HCEC 1CT (cell line): ENCODE measurements at places on chromosomes 16 and 17.
A peak's percentile ranks its signal among the peaks of the same experiment; 100 is the strongest.

DNA sequence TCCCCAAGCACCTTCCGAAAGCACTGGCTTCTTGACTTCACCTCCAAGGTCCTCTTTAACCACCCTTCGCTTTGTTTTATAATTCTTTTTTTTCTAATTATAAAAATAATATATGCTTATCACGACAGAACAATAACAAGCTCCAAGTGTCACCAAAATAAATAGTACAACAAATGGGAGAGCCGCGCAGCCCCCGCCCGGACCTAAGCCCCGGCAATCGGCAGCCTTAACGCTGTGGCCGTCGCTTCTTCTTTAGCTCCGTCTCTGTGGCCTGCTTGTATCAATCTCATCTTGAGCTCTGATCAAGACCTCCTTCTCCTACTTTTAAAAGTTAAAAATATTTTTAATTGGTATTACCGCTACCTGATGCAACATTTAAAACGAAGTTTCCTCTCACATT is 42.7 kb downstream of the CYB5D2 start:
- no peak for DNase-seq

GRCh38 chr17:48569674-48570324 is 8.4 kb downstream of the HOXB4 start:
- peak; percentile 45 for DNase-seq

GRCh38 chr17:27559506-27560481 is 71.2 kb upstream of the LGALS9 start:
- DNase-seq = peak; percentile 84

DNA sequence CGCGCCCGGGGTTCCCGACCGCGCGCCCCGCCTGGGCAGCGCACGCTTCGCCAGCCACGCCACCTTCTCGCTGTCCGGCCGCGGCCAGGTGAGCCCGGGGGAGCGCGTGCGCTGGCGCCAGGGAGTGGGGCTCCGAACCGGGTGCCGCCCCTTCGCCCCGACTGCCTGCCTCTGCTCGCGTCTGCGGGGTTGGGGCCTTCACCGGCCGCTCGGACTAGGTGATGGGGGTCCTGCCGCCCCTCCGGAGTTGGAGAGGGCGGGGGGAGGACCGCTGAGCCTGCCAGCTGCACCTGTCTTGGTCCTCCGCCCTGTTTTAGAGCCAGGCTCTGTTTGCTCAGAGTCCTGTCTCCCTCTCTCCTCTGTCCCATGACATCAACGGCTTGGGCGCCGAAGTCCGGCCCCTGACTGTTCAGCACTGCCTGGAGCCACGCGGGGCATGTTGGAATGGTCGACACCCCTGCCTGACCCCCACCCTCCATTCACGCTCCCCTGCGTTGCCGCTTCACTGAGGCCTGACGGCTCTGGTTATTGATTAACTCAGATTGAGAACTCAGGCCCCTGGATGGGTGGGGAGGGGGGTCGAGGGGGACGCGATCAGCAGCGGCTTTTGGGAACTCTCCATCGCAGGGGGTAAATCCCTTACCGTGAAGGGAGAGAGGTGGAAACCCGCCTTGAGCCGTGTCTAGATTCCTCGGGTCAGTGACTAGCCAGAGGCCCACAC is 748 bp downstream of the SMTNL2 start:
- no peak for DNase-seq

DNA sequence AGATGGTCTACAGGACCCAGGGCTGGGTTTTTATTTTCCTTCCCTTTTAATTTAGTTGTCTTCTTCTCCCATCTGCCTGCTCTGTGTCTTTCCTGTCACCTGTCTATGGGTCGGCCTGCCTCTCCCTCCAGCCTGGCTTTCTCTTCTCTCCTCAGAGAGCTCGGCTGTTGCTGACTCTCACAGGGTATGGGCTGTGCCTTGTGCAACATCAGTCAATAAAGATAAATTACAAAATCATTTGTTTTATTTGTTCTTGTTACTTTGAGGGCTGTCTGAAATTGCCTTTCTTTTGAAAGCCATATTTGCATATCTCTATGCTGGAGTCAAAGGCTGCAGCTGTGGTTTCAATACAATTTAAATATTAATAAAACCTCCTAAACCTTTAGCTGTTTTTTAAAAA is 15.6 kb downstream of the RND2 start:
- no peak for DNase-seq

DNA sequence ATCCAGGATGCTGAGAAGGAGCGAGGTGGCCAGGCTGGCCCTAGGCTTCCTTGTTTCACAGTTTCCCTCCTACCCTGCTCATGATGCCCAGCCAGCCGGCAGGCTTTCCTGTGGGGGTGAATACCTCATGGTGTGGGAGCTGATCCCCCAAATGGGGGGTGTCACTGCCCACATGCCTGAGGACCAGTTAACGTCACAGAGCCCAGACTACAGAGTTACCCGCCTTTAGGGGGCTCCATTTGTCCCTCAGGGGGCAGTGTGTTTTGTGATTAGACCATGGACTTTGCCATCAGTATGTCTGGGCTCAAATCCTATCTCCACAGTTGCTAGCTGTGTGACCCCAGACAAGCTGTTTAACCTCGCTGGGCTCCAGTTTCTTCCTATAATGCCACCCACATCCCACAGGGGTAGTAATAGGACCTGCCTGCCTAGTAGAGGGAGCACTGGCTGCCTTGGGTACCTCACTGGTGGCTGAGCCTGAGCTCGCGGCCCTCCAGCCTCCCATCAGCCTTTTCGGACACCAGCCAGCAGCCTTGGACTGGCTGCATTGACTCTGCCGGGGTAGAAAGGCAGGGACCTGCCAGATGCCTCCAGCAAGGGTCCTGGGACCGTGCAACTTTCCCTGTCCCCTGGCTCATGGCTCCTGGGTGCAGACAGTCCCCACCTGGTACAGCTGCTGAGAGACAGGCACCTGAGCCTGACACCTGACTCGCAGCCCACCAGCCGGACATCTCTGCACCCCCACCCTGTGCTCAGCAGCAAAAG is 87.5 kb upstream of the GSE1 start:
- no peak for DNase-seq

GRCh38 chr17:73711184-73711583 is 66.9 kb upstream of the SDK2 start:
- no peak for DNase-seq

DNA sequence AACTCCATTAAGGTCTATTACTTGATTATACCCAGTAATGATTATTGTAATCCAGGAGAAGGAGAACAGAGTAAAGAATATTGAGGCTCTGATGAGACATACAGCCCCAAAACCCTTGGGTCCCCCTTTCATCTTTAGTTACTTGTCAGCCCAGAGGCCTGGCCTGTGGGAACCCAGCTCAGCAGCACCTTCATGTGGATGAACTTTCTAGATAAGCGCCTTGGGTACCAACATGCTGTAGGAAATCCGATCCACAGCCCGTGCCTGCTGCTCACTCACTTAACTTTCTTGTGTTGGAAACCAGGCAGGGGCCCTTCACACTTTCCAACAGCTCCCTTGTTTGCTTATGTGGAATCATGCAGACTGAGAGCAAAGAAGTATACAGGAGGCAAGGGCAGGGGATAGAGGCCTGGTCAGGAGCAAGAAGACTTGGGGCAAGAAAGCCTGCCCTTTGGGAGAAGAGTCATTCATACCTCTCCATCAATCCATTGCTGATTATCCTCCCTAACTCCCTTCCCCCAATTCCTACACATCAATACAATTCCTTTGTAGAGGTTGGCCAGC is 64.0 kb upstream of the SOX9 start:
- no peak for DNase-seq

GRCh38 chr17:9235346-9235745 is 214.0 kb downstream of the NTN1 start:
- no peak for DNase-seq

DNA sequence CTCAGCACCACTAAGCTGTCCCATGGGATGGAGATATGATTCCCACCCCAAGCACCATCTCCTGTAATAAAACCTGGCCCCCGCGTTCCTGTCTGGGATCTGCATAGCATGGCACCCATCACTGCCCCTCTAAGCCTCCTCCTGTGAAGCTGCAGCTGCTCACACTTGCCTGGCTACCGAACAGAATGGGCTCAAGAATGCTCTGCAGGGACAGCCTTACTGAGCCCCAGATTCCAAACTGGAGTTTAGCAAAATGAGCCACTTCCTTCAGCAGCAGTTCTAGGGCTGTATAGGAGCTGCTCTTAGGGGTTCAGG is 256.1 kb downstream of the CPPED1 start:
- no peak for DNase-seq

DNA sequence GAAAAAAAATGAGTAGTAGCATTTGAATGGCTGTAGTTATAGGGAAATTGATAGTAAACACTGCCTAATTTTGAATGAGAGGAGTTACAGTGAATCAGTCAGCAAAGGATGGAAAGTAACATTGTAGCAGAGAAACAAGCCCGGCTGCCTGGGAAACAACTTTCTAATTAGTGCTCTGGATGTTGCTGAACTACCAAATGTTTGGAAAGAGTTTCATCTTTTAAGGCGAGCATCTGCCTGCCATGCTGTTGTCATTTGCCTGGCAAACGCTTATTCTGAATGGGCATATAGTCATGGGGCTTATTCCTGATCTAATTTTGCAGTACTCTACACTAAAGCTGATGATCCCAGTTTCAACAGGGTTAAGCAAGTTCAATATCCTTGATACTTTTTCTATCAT is 138.6 kb downstream of the CDH11 start:
- DNase-seq = no peak

DNA sequence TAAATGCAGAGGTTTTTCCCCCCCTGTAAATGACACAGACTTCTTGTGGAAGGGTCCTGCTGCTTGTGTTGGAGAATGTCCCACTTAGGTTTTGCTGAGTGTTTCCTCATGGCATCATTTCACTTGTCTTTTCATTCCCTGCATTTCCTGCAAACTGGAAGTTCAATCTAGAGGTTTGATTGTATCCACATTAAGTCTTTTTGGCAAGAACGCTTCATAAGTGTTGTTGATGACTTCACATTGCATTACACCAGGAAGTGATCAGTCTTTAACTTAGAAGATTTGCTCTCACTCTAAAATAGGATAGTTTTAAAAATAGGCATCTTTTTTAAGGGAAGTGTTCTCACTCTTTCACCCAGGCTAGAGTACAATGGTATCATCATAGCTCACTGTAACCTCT is 67.2 kb downstream of the RPTOR start:
- no peak for DNase-seq

DNA sequence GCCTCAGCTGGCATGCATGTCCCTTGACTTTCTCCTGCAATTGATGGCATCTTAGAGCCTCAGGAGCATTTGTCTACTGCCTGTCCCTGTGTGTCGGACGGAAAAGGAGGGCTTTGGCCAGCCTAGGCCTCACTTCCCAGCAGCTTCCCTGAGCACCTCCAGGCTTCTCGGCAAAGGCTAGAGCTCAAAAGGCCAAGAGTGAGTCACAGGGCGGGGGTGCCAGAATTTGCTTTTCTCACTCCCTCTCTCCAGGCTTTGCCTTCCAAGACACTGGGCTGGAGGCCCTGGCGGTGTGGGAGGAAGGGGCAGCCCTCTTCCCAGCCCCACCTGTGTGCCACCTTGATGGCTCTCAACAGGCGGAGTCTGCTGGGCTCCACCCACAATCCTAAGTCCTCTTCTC is 107.3 kb upstream of the MAF start:
- no peak for DNase-seq

- no peak for DNase-seq
Measured at GRCh38 chr17:32226886-32227285, 38.7 kb upstream of the RHBDL3 start.

- DNase-seq = no peak
Measured at GRCh38 chr17:40072040-40072734, 9.4 kb downstream of the THRA start.

DNA sequence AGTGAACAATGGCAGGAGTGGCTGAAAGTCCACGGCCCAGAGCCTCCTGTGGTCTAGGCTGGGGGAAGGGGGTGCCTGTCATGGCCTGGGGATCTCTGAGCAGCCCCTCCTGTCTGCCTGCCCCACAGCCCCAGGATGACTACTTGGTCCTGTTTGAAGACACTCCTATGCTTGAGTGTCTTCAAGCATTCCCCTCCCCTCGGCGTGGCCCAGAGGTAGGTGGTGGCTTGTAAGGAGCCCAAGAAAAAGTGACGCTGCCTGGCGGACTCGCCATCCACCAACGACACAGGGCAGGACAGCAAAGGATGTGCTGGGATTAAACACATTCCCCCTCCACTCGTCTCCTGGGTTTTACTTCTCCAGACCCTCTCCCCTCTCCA is 5.7 kb downstream of the SULT1A1 start:
- no peak for DNase-seq

DNA sequence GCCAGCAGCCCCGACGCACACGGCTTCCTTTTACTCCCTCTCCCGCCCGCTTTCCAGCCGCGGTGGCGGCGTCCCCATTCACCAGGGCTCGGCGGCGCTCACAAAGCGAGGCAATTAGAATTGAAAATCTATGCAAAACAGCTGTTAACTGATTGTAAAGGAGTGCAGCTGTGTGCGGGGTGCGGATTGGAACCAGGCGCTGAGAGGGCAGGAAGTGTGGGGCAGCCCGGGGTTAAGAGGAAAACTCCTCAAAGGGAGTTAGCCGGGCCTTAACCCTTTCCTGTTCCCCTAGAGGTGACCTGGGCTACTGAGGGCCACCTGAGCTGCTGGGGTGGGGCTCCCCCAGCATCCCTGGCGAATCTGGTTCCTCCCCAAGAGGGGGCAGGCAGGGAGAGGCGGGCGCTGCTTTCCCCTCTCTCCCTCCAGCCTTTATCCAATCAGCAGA is 5.8 kb upstream of the GSE1 start:
- no peak for DNase-seq

GRCh38 chr17:5592382-5592781 is 8.1 kb upstream of the NLRP1 start:
- DNase-seq = peak; percentile 44

GRCh38 chr16:47646914-47647313 is 185.8 kb downstream of the PHKB start:
- DNase-seq = no peak

- no peak for DNase-seq
Measured at GRCh38 chr16:55562936-55563335, 3.5 kb upstream of the CAPNS2 start.

GRCh38 chr17:75738218-75738802 is 17.1 kb downstream of the ITGB4 start:
- peak; percentile 17 for DNase-seq
